Tongue (tissue), 3 donors: ENCODE measurements at places on chromosomes 4 and X. TPM values are rescaled to one million over a fixed set of nuclear protein-coding genes. Genes with fewer than 3 reads are reported as not detected.

The OTC gene
- not detected for total RNA-seq

The SGMS2 gene
- total RNA-seq, result 35.3 TPM

The NDNF gene
- total RNA-seq, result 51.1 TPM

The SH3RF1 gene
- total RNA-seq, result 21.8 TPM

The BMP3 gene
- total RNA-seq, result 5.8 TPM

The SASH3 gene
- 1.5 TPM for total RNA-seq

The PIR gene
- 6.8 TPM for total RNA-seq

The GAGE2A gene
- not detected for total RNA-seq

The MAGEE2 gene
- not detected for total RNA-seq

The TAF7L gene
- total RNA-seq, result 0.82 TPM

The PRSS12 gene
- total RNA-seq, result 24.0 TPM
